CD4-positive, alpha-beta T cell treated with Interferon alpha-2 for 1 hour (primary cell): ENCODE measurements at places on chromosomes 1 and 21.

GRCh38 chr1:159938905-159939677, 6.3 kb downstream of the IGSF9 start:
- no peak for DNase-seq

- DNase-seq = no peak
These were observed 419.8 kb upstream of the NFIA start for GRCh38 chr1:60662486-60663044.

DNA sequence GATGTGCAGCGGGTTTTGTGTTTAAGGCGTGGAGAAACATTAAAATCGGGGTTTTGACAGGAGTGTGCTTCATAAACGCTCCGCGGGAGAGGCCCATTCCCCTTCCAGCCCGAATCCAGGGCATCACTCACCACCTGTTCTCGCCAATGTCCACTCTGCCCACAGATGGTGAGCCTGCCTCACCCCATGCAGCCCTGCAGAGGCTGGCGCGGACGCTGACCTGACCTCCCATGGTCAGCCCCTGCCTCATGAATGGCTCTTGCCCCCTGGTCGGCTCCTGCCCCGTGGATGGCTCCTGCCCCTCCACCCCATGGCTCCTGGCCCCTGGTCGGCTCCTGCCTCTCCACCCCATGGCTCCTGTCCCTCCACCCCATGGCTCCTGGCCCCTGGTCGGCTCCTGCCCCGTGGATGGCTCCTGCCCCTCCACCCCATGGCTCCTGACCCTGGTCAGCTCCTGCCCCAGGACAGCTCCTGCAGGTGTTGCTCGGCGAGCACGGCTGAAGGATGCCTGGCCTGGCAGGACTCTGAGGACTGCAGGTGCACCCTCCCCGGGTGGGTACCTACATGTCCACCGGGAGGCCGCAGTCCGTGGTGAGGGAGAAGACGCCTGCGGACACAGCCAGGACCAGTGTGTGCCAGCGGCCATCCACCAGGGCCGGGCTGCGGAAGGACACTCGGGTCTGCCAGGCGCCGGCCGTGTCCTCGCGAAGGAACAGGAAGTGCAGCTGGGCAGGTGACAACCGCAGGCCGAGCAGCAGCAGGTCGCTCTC, 6.7 kb downstream of the KRTAP10-1 start:
- DNase-seq = no peak

DNA sequence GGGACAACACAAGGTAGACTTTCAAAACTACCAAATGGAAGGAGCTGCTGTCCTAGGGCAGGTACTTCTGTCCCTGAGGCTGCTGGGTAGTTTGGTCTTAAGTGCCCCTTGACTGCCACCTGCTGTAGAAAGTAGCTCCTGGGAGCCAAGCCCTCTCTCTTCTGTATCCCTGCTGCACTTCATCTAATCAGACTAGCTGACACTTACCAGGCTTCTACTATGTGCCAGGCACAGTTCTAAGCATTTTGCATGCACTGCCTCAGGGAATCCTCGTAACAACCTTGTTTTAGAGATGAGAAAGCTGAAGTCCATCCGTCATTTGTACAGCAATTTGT, 15.9 kb upstream of the SRSF4 start:
- DNase-seq = peak; percentile 53

GRCh38 chr1:177185209-177185608, 14.5 kb downstream of the BRINP2 start:
- no peak for DNase-seq

DNA sequence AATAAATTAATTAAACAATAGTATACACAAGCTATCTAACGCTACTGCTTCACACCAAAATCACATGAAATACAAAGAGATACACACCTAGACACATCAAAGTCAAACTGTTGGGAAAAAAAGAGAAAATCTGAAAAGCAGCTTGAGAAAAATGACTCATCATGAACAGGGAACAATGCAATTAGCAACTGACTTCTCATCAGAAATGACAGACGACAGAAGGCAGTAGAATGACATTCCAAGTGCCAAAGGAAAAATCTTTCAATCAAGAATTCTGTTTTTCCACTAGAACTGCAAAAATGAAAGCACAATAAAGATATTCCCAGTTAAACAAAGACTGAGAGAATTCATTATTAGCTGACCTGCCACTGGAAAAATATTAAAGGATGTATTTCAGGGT, 57.2 kb downstream of the CAPN9 start:
- no peak for DNase-seq

- DNase-seq = no peak
These were observed 112.2 kb downstream of the ITSN1 start for GRCh38 chr21:33754481-33754880.

GRCh38 chr1:167789501-167789900, 67.7 kb downstream of the MPZL1 start:
- DNase-seq = no peak

DNA sequence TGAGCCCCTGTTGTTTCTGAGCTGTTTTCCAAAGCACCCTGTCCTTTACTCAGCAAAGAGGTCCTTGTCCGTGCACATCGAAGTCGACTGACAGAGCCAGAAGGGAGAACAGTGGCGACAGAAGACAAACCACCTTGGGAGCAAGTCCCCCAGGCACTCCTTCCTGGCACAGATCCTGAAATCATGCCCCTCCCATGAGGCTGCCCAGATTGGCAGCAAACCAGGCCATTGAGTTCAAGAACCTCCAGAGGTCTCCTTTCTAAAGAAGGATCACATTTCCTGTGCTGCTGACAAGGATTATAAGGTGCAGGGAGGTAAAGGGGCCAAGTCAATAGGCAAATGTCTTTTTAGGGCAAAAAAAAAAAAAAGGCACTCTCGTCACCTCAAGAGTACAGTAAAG, 84.7 kb upstream of the HIVEP3 start:
- no peak for DNase-seq

DNA sequence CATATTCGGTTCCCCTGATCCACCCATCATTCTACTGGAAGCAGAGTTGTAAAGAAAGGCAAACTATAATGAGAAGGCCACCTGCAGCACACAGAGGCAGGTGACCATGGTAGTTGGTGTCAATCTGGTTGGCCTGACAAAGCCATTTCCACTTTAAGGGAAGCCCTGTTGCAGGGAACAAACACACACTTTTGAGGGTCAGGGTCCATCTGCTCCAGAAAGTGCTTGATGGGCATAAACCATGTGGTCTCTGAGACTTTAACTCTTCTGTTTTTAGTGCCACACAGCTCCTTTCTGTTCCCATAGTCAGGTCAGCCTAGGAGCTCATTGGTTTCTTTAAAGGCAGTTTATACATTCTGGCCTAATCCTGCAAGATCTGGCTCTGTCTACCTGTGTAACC, 17.5 kb upstream of the BOLA1 start:
- no peak for DNase-seq

- peak; percentile 39 for DNase-seq
These were observed 98.6 kb upstream of the PPP2R5A start for GRCh38 chr1:212186427-212187207.

DNA sequence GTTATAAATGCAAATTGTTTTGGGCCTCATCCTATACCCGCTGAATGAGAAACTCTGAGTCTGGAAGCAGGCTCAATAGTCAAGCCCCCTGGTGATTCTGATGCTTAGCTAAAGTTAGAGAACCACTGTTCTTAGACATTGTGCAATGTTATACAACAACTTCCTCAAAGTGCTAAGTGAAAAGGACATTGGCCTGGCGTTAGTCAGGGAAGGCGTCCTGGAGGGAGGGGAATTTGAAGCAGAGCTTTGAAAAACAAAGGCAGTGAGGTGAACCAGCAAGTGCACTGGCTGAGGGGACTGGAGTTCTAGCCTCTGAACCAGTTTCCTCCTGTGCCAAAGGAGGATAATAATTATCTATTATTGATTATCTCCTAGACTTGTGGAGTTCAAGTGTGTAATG, 5.1 kb downstream of the CD1D start:
- peak; percentile 26 for DNase-seq

DNA sequence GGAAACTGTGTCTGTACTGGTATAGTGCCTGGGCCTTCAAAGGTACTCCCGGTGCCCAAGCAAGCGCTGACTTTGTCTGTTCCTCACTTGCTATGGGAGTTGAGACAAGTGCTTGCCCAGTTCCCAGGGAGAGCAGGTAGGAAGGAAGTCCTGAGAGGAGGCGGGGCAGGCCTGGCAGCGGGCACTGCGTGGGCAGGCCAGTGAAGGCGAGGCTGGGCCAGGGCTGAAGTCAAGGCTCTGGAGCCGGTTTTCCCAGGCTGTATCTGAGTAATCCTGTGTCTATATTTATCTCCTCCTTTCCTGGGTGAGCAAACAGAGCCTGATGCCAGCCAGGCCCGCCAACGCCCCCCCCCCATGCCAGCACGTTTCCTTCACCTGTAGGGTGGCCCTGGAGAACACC, 15.9 kb upstream of the EDN2 start:
- DNase-seq = no peak

GRCh38 chr1:80918380-80918779, 882.4 kb upstream of the ADGRL2 start:
- DNase-seq = no peak

DNA sequence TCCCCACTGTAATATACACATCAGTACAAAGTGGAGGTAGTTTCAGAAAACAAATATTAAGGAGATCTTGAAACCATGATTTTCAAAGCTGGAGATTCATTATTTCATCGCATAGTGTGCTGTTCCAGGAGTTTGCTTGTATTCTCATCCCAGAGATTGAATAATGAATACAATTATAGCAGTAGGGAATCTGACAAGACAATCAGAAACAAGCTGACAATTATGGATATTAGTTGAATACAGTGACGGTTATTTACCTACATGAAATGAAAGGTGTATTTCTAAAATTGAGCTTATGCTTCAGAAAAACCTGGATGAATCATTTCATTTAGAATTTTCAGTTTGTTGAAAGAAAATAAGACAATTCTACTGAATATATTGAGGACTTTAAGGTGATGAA, 2119.0 kb downstream of the MRPL39 start:
- no peak for DNase-seq

- DNase-seq = peak; percentile 100
These were observed at the start of gene SELENOF for GRCh38 chr1:86913896-86914600. SELENOF (minus strand) TSS chr1:86914126; CDS start chr1:86914111, 15 bp downstream.

DNA sequence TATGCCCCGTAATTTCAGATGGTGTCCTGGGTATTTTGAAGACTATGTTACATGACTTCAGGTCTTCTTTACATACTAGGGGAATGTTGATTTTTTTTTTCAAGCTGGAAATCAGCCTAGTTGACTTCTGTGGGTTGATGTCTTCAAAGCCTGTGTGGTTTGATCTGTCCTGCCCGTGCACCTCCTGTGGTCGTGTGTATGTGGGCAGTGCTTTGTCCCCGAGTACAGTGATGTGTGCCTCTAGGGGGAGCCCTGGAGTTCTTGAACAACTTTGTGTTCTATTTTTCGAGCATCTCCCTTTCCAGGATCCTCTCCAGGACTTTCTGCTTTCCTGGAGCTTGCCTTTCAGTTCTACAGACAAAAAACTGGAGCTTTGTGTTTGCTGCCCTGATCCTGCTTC, 28.9 kb downstream of the OBSCN start:
- peak; percentile 37 for DNase-seq

DNA sequence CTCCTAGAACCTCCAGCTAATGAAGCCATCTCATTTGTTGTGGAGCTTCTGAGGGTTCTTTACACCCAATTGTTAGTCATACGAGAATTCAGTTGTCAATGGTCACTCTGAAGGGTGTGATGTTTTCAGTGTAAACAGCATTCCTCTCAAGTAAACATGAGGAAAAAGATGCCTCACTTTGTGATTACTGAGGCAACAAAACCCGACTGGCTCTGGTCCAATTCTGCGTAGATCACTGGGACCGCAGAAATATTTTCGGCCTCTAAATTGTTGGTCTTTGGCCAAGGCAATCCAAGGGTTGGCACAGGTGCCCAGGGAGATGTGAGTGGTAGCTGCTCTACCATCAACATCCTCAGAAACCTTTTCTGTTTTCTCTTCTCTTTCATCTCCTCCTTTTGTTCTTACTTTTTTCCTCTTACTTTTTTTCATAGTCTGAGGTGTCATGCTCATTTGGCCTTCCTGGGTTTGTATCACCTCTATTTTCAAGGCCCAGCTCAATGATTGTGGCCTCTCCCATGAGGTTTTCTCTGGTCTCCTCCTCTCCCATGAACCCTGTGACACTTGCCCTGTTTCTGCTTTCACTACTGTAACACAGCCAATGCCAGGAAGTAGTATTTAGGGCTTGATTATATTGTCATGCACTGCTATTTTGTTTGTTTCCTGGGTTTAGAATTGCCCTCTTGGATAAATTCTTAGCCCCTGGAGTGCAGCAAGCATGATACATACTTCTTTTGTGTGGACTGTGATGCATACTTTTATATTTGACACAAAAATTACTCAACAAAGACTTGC, 221.9 kb downstream of the TNR start:
- no peak for DNase-seq

- DNase-seq = no peak
These were observed 88.8 kb downstream of the STUM start for GRCh38 chr1:226637147-226637935.

DNA sequence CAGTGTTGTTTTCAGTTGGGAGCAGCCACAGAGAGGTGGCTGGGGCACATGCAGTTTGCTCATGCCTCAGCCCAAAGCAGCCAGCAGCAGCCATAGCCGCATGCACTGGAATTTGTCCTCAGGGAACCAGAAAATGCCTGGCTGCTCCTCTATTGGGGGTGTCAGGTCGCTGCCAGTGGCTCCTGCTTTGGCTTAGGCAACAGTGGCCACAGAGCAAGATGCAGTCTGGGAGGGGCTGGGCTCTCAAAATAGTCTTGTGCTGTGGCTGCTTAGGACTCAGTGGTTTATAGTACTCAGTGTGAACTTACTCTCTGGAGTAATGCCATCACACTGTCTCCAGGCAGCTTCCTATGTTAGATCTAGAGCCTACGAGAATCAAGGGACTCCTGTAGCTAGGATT, 25.0 kb downstream of the CD55 start:
- DNase-seq = no peak

DNA sequence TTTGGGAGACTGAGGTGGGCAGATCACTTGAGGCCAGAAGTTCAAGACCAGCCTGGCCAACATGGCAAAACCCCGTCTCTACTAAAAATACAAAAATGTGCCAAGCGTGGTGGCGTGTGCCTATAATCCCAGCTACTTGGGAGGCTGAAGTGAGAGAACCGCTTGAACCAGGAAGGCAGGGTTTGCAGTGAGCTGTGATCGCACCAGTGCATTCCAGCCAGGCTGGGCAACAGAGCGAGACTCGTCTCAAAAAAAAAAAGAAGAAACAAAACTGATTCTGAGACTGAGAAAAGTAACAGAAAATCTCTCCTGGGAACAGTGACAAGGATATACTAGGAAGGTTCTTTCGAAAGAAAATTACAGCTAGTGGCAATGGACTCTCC, 20.9 kb downstream of the USP48 start:
- no peak for DNase-seq

- DNase-seq = no peak
These were observed at the start of gene EPHA2 for GRCh38 chr1:16155537-16156410. EPHA2 (minus strand) TSS chr1:16156069; CDS start chr1:16155932, 137 bp downstream.

- DNase-seq = no peak
These were observed 20.4 kb downstream of the SDHB start for GRCh38 chr1:17033481-17033880.
